ENCODE measurements at places on chromosomes 12 and 14.
A peak's percentile ranks its signal among the peaks of the same experiment; 100 is the strongest.

DNA sequence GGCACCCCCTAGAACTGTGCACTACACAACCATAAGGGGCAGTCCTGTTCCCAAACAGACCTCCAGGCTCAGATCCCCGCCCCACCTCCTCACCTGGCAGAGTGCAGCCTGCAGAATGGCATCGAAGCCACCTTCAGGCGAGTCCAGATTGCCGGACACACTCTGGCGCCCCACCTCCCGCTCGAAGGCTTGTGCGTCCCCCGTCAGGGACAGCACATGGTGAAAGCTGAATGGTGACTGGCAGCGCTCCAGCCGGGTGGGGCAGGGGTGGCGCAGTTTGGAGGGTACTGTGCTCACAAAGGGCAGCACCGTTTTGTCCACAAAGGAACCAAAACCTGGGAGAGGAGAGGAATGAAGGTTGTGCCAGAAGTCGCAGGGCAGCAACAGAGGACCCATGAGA, 10.6 kb downstream of the ITGB7 start:
- no peak for DNase-seq

- DNase-seq, result peak; percentile 84
These were observed 32.2 kb upstream of the GNG2 start for GRCh38 chr14:51828017-51828797.

GRCh38 chr12:52791271-52792184, 4.4 kb downstream of the KRT3 start:
- DNase-seq, result no peak

GRCh38 chr14:99277530-99277929, 5.5 kb upstream of the BCL11B start:
- DNase-seq, result no peak

GRCh38 chr14:96053600-96054381, 14.6 kb downstream of the C14orf132 start:
- DNase-seq, result no peak

- no peak for DNase-seq
These were observed 35.5 kb downstream of the FBLN5 start for GRCh38 chr14:91912035-91912434.

Measured in stimulated activated CD4-positive, alpha-beta T cell treated with anti-CD3 and anti-CD28 coated beads, Interleukin-1b, Interleukin-23, amount 100 ng/mL, for 48 hours (primary cell).